Tibial artery (tissue), 4 donors: ENCODE measurements at places on chromosomes 6 and 20.

DNA sequence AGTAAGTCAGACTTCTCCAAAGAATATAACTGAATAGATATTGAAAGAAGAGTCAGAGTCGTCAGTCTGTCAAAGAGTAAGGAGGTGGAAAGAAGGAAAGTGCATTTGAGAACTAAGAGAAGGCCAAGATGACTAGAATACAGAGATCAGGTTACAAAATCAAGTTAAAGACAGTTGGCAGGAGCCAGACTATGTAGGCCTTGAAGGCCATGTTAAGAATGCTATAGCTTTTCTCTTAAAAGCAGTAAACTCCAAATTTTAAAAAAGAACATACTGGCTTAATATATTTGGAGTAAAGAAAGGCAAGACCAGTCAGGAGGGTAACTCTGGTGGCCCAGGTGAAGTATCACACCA lies 68.8 kb downstream of the IBTK start:
- peaks cover 23% of the 10 kb centered on the region for H3K36me3 ChIP-seq
- no peak overlapping the region for H3K27ac ChIP-seq
- no peaks in the 10 kb centered on the region for H3K4me1 ChIP-seq
- no peak overlapping the region for H3K4me3 ChIP-seq

DNA sequence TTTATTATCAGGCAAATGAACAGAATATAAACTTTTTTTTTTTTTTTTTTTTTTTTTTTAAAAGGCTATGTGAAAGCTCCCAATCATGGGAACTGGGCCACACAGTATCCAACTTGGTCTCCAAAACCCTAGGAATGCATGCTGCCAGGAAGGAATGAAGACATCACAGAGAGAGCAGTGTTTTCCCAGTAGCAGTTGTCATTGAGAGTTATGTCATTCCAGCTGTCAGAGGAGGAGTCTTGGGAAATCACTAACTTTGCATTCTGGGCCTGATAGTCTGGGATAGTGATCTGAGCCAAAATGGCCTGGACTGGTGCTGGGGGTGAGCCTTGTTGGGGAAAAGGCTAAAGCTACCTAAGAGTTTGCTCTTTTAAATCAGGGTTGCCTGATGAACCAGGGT lies 231.3 kb upstream of the MAP3K7 start:
- no peak overlapping the region for H3K4me3 ChIP-seq
- H3K36me3 ChIP-seq: no peaks in the 10 kb centered on the region
- H3K27ac ChIP-seq: no peak overlapping the region
- no peaks in the 10 kb centered on the region for H3K4me1 ChIP-seq
- no peak for DNase-seq

DNA sequence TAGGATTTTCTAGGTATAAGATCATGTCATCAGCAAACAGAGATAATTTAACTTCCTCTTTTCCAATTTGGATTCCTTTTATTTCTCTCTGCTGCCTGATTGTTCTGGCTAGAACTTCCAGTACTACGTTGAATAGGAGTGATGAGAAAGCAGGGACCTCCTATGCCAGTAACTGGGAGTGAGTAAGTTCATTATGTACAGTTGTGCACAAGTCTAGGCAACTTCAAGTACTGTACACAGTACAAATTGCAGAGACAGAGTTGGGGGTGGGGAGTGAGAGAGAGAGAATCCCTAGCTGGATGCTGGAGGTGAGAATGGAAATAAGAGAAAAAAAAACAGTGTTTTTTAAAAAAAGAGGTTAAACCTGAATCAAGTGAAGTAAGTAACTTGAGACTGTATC lies 210.2 kb downstream of the MMUT start:
- H3K4me1 ChIP-seq: no peaks in the 10 kb centered on the region
- H3K36me3 ChIP-seq: no peaks in the 10 kb centered on the region
- no peak overlapping the region for H3K4me3 ChIP-seq
- no peak for DNase-seq
- H3K27ac ChIP-seq: no peak overlapping the region
- H3K27me3 ChIP-seq: no peaks in the 10 kb centered on the region

DNA sequence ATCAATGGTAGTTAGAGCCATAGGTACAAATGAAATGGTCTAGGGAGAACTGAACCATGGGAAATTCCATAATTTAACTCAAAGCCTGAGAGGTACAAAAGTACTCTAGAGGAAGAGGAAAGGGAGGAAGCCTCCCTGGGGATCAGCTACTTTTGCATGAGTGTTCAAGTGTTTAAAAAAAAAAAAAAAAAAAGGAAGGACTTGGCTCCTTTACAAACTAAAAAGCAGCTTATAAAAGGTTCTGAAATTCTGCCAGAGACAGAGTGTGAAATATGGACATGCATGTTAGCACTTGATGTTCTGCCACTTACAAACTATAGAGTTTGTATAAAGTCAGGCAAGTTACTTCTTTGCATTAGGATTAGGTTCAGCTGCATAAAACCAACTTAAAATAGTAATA lies 290.0 kb downstream of the TBC1D7 start:
- peaks cover 18% of the 10 kb centered on the region for H3K4me1 ChIP-seq
- no peak overlapping the region for H3K4me3 ChIP-seq
- no peak for DNase-seq
- H3K36me3 ChIP-seq: no peaks in the 10 kb centered on the region
- peak overlapping the region; percentile 24 for H3K27ac ChIP-seq
- H3K27me3 ChIP-seq: no peaks in the 10 kb centered on the region

GRCh38 chr6:1591926-1592325 lies 17.8 kb upstream of the FOXC1 start:
- H3K27ac ChIP-seq: no peak overlapping the region
- DNase-seq: no peak
- no peak overlapping the region for H3K4me3 ChIP-seq

GRCh38 chr6:42423244-42423643 lies 28.5 kb downstream of the TRERF1 start:
- no peak overlapping the region for H3K27ac ChIP-seq
- H3K4me3 ChIP-seq: no peak overlapping the region
- H3K27me3 ChIP-seq: no peaks in the 10 kb centered on the region

DNA sequence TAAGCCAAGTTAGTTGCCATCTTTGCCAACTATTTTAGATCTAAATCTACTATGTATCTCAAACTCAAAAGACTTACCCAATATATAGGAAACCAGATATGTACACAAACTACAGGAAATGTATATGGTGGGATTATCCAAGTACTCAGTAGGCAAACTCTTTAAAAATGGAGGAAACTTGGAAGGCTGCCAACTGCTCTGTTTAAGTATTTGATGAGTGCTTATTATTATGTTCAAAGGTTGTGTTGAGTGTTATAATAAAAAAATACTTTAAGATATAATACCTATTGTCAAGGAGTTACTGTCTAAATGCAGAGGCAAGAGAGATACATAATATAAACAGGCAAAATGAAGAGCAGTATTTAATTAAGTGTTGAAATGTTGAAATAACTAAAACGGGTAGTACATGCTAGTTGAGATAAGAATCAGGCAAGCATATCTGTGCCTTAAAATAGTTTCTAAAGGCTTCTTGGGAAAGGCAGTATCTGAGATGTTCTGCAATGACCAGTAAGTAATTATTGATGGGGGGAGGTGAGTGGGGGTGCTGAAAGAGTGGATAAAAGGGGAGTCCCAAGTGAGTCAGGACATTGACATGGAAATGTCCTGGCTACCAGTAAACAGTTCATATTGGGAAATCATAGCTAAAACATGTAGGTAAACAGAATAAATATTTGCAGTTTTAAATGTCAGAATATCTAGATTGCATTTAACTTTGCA lies 6.5 kb upstream of the DST start:
- DNase-seq: no peak
- H3K27ac ChIP-seq: no peak overlapping the region
- no peaks in the 10 kb centered on the region for H3K27me3 ChIP-seq
- H3K4me1 ChIP-seq: peaks cover 40% of the 10 kb centered on the region

DNA sequence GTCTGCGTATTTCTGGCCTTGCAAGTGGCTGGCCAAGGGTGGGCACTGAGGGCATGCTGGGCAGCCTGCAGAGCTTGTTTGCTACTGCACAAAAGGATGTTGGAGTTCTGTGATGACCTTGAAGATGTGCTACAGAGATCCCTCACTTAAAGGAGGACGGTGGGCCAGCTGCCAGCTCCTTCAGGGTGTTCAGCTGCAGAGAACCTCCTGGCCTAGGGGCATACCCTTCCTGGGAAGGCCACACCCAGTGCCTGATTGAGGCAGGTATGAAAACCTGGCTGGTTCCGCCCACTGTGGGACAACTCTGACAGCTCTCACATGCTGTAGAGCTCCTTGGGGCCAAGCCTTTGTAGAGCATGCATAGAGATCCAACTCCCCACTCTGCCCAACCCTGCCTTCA lies 3.0 kb upstream of the KCNK17 start:
- H3K27ac ChIP-seq: no peak overlapping the region
- DNase-seq: no peak
- H3K4me1 ChIP-seq: peaks cover 41% of the 10 kb centered on the region
- H3K36me3 ChIP-seq: no peaks in the 10 kb centered on the region
- no peaks in the 10 kb centered on the region for H3K27me3 ChIP-seq

GRCh38 chr6:104969108-104969507 lies 12.2 kb downstream of the LIN28B start:
- no peaks in the 10 kb centered on the region for H3K36me3 ChIP-seq
- no peak for DNase-seq
- H3K27me3 ChIP-seq: no peaks in the 10 kb centered on the region
- H3K27ac ChIP-seq: no peak overlapping the region

DNA sequence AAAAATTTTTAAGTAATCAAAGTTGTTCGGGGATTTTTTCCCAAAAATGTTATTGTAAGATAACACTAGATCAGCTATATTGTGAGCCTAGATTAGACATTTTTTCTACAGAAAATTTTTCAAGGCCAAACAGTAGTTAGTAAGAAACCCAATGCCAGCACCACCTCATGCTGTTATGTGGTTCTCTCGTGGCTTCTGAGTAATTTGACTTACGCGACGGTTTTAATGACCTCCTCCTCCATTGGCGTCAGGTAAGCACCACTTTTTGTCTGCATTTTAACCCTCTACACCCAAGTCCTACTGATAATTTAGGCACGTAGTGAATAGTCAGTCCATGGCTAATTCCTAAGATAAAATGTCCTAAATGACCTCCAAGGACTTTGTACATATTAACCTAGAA lies 9.7 kb downstream of the RPS6KA2 start:
- H3K27me3 ChIP-seq: no peaks in the 10 kb centered on the region
- H3K4me3 ChIP-seq: no peak overlapping the region
- no peak for DNase-seq
- H3K4me1 ChIP-seq: peaks cover 25% of the 10 kb centered on the region
- H3K27ac ChIP-seq: no peak overlapping the region
